ENCODE measurements at places on chromosomes 6 and 20. TPM values are rescaled to one million over a fixed set of nuclear protein-coding genes. Genes with fewer than 3 reads are reported as not detected.

GRCh38 chr6:53494076-53494475, 50.8 kb downstream of the GCLC start:
- H3K27ac ChIP-seq: no peak overlapping the region
- DNase-seq: no peak
- no peak overlapping the region for H3K4me3 ChIP-seq
- H3K36me3 ChIP-seq: peaks cover 12% of the 10 kb centered on the region
- H3K4me1 ChIP-seq: peaks cover 7% of the 10 kb centered on the region

The C20orf141 gene
- not detected for total RNA-seq

The PTK7 gene
- total RNA-seq: 4.3 TPM

The SLC24A3 gene
- not detected for total RNA-seq
